NCI-H1048 (cell line): ENCODE measurements at places on chromosomes 4 and X.
A peak's percentile ranks its signal among the peaks of the same experiment; 100 is the strongest.

GRCh38 chr4:85774000-85774399 lies 299.1 kb downstream of the ARHGAP24 start:
- DNase-seq, result no peak

- no peak for DNase-seq
These were observed 48.2 kb downstream of the CASK start for GRCh38 chrX:41875142-41875541.

GRCh38 chr4:41746440-41747229 lies 1.9 kb downstream of the PHOX2B start:
- no peak for DNase-seq

DNA sequence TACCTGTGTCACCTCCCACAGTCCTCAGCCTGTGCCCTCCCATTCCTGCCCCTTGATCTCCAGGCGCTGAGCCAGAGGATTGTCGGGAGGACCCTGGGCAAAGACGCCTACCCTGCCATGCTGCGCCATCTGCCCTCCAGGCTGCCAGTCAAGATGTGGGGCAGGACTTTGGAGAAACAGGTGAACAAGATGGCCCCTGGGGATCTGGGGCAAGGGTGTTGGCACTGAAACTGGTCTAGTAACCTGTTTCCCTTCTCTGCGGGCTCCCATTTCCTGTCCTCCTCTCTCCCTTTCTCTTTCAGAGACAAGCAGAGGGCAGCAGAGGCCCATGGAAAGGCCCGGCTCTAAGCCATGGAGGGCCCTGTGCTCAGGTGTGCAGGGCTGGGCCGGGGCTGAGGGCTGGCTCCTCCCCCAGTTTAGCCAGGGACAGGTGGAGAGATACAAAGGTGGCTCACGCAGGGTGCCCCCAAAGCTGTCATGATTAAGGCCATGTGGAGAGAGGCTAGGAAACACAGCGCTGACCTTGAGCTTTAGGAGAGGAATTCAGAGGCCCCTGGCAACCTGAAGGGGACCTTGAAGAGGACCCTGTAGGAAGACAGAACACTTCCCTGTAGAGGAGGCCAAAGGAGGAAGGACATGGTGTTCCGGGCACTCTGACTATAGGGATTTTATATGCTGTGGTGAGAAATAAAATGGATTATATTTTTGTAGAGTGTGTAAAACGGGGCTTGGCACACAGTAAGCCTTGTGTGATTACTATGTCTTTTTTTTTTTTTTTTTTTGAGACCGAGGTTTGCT lies at the start of gene GLOD5:
TSS of gene GLOD5 (plus strand) at position 74 of the 798 bp plus-strand sequence. CDS start at position 118, 44 bp downstream.
- no peak for DNase-seq

GRCh38 chr4:58602731-58603359 lies 1492.7 kb upstream of the IGFBP7 start:
- no peak for DNase-seq

DNA sequence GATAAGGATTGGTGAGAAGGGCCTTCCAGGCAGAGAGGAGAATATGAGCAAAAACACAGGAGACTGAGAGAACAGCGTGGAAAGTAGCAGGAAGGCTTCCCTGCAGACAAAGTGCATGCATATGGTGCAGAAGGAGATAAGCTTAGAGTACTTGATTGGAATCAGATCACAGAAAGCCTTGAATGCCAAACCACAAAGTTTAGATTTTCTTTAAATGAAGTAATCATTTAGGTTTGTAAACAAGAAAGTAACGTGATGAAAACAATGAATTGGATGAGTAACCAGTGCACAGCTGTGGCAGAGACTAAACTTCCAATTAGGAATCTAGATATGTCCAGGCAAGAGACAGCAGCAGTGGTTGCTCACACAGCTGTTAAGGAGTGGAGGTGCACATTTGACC lies 83.8 kb upstream of the C1QTNF7 start:
- DNase-seq, result no peak

- no peak for DNase-seq
These were observed 23.0 kb upstream of the MSANTD1 start for GRCh38 chr4:3225936-3226335.

DNA sequence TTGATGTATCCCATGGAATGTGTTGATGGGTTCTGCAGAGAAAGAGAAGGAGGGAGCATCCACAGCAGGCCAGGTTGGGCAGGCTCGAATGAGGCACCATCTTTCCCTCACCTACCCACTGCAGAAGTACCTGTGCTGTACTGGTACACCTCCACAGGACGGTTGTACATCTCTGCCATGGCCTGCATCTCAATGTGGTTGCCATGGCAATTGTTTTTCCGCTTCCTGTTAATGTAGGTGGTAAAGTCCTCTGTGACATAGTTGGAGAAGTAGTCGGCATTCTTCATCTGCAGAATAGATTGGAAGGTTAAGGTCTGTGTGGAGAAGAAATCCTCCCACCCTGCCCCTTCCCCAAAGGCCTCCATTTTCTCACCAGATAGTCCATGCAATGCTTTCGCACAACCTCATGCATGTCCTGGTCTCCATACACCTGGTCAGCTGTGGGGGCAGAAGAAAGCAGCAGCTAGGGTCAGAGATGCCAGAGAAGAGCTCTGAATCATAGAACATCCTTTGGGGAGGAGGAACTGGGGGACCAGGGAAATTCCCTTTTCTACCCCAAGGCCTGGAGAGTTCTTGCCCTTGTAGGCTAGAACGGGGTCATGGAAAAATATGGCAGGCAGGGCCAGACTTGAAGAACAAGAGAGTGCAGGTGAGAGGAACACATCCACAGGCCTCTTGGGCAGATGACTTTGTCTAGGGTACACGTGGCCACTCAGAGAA lies 15.9 kb upstream of the PIM2 start:
- DNase-seq, result no peak

- DNase-seq, result no peak
These were observed 845.8 kb downstream of the TECRL start for GRCh38 chr4:63563288-63564014.

- DNase-seq, result no peak
These were observed 204.9 kb downstream of the SMARCA1 start for GRCh38 chrX:129318375-129318774.

GRCh38 chr4:6763330-6763851 lies 19.1 kb upstream of the KIAA0232 start:
- no peak for DNase-seq

- DNase-seq, result peak; percentile 69
These were observed 337.5 kb downstream of the GRIA2 start for GRCh38 chr4:157558016-157558415.

- DNase-seq, result no peak
These were observed 79.6 kb upstream of the MCF2 start for GRCh38 chrX:139787601-139788000.

DNA sequence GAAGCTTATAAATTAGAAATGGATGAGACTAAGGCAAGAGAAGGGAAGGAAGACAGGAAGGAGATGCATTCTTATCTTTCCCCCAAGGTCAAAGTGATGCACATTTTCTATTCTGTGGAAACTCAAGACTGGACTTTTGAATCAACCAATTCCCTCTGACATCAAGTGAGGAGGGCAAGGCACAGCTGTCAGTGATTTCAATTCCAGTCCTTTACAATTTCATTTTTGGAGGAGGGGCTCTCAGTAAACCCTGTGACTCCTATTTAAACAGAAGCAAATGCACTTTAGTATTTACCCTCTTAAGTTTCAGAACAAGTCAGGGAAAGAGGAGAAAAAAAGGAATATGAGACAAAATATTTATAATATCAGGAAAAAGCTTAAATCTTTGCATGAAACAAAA lies 134.0 kb downstream of the MGST2 start:
- DNase-seq, result no peak

- DNase-seq, result no peak
These were observed 214.6 kb upstream of the MAB21L2 start for GRCh38 chr4:150367326-150367725.
